Large intestine (tissue), 12 donors: ENCODE measurements at places on chromosomes 7 and 10. TPM values are rescaled to one million over a fixed set of nuclear protein-coding genes. Genes with fewer than 3 reads are reported as not detected.
A peak's percentile ranks its signal among the peaks of the same experiment; 100 is the strongest.

DNA sequence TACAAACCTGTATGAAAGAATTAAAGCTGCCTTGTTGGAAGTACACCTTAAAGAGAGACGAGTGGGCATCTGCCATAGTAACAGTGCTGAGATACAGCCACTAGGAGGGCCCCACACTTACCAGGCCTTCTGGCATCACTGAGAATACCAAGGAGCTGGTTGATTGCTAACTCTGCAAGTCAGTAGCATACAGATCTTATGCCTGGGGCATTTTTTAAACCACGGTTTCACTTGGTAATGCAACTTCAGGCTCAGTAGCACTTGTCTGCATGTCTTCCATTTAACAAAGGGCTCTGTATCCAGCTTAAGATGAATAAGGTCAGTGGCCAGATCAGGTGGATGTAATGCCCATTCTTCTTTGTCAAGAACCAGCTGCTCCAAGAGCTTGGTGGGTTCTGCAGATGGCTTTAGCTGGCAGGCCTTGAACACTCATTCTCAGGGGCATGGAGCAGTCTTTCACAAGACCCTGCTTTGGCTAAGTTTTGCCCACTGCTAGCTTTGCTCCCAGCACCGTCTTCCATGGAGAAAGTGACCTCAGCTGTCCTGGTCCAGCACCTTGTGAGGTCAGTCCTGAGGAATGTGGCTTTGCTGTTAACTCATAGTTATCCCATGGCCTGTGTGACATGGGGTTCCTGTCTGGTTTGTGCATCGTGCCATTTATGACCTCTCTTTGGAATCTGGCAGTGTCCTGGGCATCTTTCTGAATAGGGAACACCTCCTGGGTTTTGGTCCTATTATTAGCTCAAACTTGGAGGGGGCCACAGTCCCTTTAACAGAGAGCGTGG lies 68.1 kb downstream of the BMPER start:
- H3K27me3 ChIP-seq: no peaks in the 10 kb centered on the region
- H3K27ac ChIP-seq: no peak overlapping the region
- H3K36me3 ChIP-seq: no peaks in the 10 kb centered on the region
- H3K4me3 ChIP-seq: no peak overlapping the region
- no peaks in the 10 kb centered on the region for H3K4me1 ChIP-seq
- no peak for DNase-seq

DNA sequence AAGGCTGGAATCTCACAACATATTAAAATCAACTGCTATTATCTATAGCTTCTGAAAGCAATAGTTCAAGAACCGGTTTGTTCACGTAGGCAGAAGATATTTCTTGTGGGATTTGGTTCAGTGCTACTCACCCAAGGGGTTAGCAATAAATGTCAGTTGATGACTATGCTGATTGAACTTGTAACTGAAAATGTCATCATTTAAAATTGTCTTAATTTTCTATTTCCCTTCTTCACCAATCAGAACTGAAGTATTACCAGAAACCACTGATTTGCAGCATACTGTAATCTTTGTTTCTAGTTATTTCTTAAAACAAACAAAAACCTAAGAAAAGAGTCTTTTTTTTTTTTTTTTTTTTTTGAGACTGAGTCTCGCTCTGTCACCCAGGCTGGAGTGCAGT lies 46.1 kb downstream of the CPEB3 start:
- peaks cover 4% of the 10 kb centered on the region for H3K4me1 ChIP-seq
- no peak for DNase-seq
- no peaks in the 10 kb centered on the region for H3K36me3 ChIP-seq
- no peak overlapping the region for H3K4me3 ChIP-seq

DNA sequence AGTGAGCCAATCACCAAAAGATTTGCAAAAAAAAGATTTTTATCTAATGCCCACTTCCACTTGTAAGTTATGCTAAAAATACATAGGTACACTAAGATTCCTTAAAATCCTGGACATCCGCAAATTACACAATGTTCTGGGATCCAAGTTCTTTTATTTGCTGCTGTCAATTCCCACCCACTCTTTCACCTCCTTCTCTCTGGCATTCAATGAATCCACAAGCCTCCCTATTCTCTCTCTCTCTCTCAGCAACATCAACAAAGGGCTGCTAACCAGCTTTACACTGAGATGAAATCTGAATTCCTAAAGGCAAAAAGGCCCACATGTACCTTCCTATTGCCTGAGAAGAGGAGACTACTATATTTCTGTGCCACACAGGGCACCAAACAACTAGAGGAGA lies 99.9 kb downstream of the ARMH3 start:
- H3K4me3 ChIP-seq: no peak overlapping the region
- H3K27ac ChIP-seq: no peak overlapping the region
- DNase-seq: peak; percentile 3
- no peaks in the 10 kb centered on the region for H3K4me1 ChIP-seq
- H3K27me3 ChIP-seq: no peaks in the 10 kb centered on the region

- no peaks in the 10 kb centered on the region for H3K27me3 ChIP-seq
- H3K27ac ChIP-seq: no peak overlapping the region
- H3K36me3 ChIP-seq: no peaks in the 10 kb centered on the region
- DNase-seq: no peak
Measured at GRCh38 chr10:24912215-24912614, 40.2 kb downstream of the PRTFDC1 start.

DNA sequence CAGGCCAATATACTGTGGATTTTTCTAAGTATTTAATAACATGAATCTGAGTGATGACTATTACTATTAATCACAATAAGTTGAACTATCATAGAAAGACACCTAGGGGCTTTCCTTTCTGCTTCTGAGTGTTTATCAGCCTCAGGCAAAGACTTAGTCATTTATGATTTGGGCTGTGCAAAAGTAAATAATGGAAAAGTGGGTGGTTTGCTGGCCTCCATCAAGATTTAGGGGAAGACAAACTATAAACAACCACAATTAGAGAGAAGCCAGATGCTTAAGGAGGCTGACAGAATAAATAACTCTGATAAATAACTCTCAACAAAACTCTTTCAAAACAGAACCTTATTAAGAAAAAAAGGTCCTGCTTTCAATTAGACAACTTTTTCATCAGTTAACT lies 64.7 kb downstream of the MACC1 start:
- H3K4me3 ChIP-seq: no peak overlapping the region
- H3K27me3 ChIP-seq: no peaks in the 10 kb centered on the region
- no peaks in the 10 kb centered on the region for H3K4me1 ChIP-seq
- H3K36me3 ChIP-seq: peaks cover 37% of the 10 kb centered on the region

DNA sequence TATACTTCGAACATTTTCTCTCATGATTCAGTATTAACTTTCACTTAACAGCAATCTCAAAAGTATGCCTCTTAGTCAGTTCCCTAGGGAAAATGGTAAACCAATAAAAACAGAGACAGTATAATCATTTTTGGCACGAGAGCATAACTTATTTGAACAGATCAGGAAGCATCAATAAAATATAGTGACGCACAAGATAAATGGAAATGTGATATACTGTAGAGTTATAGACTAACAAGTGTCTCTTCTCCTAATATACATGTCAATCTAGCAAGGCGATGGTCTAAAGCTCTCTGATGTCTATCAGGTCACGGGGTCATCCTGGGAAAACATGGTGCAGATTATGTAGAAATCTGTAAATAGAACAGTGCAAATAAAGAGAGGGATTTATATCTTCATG lies 131.6 kb downstream of the HGF start:
- no peak for DNase-seq
- H3K4me3 ChIP-seq: no peak overlapping the region
- H3K36me3 ChIP-seq: no peaks in the 10 kb centered on the region
- no peaks in the 10 kb centered on the region for H3K27me3 ChIP-seq
- no peak overlapping the region for H3K27ac ChIP-seq

GRCh38 chr7:29359482-29360093 lies 165.0 kb downstream of the CHN2 start:
- H3K27me3 ChIP-seq: no peaks in the 10 kb centered on the region
- H3K4me3 ChIP-seq: no peak overlapping the region
- H3K27ac ChIP-seq: no peak overlapping the region
- DNase-seq: no peak
- no peaks in the 10 kb centered on the region for H3K4me1 ChIP-seq

- no peak for DNase-seq
- H3K36me3 ChIP-seq: no peaks in the 10 kb centered on the region
- no peak overlapping the region for H3K4me3 ChIP-seq
- H3K27me3 ChIP-seq: no peaks in the 10 kb centered on the region
Measured at GRCh38 chr7:103887853-103888602, 101.4 kb downstream of the RELN start.

DNA sequence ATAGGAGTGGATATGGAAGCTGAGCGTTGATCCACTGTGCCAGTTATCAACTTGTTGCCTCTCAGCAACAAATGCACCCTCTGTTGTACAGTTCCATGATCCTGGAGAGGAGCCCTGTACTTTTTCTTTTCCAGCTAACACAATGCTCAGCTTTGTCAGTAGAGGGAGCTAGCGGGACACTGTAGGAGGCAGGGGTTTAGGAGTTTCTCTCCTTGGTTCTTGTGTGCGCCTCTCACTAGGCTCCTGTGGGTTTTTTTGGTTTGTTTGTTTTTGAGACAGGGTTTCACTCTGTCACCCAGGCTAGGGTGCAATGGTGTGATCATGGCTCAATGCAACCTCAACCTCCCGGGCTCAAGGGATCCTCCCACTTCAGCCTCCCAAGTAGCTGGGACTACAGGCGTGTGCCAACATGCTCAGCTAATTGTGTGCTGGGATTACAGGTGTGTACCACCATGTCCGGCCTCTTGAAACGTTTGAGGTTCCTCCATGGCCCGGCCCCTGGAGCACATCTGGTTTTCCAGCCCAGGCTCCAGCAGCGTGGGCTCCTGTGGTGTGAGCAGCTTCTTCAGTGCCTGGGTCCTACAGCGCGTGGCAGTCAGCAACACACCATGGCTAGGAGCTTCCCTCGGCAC lies 12.0 kb upstream of the MARVELD1 start:
- H3K27ac ChIP-seq: no peak overlapping the region
- H3K27me3 ChIP-seq: no peaks in the 10 kb centered on the region
- DNase-seq: peak; percentile 53
- no peak overlapping the region for H3K4me3 ChIP-seq
- H3K36me3 ChIP-seq: no peaks in the 10 kb centered on the region

DNA sequence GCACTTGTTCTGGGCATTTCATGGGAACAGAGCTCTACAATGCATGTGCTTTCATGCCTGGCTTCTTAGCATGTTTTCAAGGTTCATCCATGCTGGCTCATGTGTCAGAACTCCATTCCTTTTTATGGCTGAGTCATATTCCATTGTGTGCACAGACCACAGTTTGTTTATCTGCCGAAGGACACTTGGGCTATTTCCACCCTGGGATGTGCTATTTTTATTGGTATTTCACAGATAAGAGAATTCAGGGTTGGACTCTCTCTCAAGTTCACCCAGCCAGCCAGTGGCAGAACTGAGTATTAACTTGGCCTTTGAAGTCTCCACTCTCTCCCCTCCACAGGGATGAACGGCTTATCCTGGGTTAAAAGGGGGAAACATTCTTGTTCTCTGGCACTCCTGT lies 190.7 kb upstream of the GPR26 start:
- DNase-seq: no peak
- no peaks in the 10 kb centered on the region for H3K36me3 ChIP-seq
- H3K4me1 ChIP-seq: no peaks in the 10 kb centered on the region
- no peak overlapping the region for H3K27ac ChIP-seq
- H3K4me3 ChIP-seq: no peak overlapping the region

GRCh38 chr10:62501547-62501946 lies 127.4 kb downstream of the ZNF365 start:
- no peaks in the 10 kb centered on the region for H3K27me3 ChIP-seq
- H3K27ac ChIP-seq: no peak overlapping the region
- H3K4me3 ChIP-seq: no peak overlapping the region
- H3K4me1 ChIP-seq: no peaks in the 10 kb centered on the region
- no peak for DNase-seq

DNA sequence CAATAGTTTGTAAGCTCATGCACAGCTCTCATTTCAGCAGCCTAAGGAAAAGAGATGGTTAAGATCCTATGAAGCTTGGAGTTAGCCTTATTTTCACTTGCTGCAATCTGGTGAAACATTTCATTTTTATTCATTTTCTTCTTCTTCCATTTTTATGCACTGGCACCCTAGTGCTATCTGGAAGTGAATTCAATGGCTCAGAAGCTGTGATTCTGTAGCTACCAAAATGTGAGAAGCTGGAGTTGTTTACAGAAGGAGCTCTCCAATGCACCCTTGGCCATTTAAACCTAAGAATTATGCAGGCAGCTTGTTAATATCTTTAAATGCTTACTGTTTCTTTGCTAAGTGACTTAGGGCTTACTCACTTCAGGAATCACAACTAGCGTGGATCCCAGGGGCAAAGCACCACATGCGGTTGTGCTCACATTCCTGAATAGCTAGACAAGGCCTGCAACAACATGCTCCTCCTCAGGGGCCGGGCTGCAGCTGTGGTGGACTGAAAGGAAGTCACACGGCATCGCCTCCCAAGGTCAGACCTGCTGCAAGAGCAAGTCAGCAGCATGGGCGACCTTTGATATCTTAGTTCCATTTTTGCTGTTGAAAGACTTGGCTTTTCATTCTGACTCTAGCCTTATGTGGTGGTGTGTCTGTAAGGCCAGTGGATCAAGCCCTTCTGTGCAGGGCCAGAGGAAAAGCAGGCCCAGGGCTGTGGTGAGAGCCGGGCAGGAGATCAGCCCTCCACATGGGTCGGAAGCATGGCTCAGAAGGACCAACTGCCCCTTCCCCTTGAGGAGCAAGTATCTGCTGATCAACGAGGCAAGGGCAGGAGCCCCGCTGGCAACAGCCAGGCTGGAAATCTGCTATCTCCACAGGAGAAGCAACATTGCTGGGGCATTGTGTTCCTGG lies 91.9 kb upstream of the MBL2 start:
- DNase-seq: peak; percentile 89
- peaks cover 15% of the 10 kb centered on the region for H3K4me1 ChIP-seq
- H3K36me3 ChIP-seq: no peaks in the 10 kb centered on the region
- peak overlapping the region; percentile 76 for H3K27ac ChIP-seq
- H3K27me3 ChIP-seq: no peaks in the 10 kb centered on the region

GRCh38 chr10:78817361-78817760 lies 251.4 kb upstream of the ZMIZ1 start:
- H3K27me3 ChIP-seq: no peaks in the 10 kb centered on the region
- no peak for DNase-seq
- no peak overlapping the region for H3K4me3 ChIP-seq
- H3K27ac ChIP-seq: no peak overlapping the region
- peaks cover 4% of the 10 kb centered on the region for H3K4me1 ChIP-seq

DNA sequence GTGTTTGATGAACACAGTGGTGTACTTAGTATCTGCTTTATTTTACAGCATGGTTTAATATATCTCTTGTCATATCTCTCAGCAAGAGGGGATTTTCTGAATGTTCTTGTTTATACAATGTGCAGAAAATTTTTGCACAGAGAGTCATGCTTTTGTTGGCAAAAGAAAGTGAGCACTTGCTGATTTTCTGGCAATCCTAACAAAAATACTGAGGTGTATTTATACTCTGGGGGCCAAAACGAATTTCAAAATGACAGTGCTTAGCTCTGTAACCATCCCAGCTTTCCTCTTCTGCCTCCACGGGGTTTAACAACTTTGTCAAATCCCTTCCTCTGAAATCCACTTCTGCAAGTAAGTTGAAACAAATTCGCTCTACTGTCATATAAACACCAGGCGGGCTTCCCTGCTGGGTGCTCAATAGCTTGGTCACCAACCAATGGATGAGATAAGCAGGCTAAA lies 169.2 kb downstream of the NOC3L start:
- H3K4me3 ChIP-seq: no peak overlapping the region
- H3K27me3 ChIP-seq: no peaks in the 10 kb centered on the region
- no peaks in the 10 kb centered on the region for H3K36me3 ChIP-seq
- DNase-seq: no peak
- H3K4me1 ChIP-seq: no peaks in the 10 kb centered on the region

SNX13 gene
- 30.0 TPM for polyA plus RNA-seq

MBL2 gene
- polyA plus RNA-seq: 0.09 TPM

ACHE gene
- polyA plus RNA-seq: 7.4 TPM

GRM8 gene
- polyA plus RNA-seq: 0.04 TPM

ATP6V0A4 gene
- polyA plus RNA-seq: 0.12 TPM

TMEM229A gene
- polyA plus RNA-seq: 3.7 TPM

PALD1 gene
- 6.1 TPM for polyA plus RNA-seq

ADIRF gene
- polyA plus RNA-seq: 11.4 TPM

SPDYE1 gene
- polyA plus RNA-seq: 0.72 TPM

CCDC172 gene
- not detected for polyA plus RNA-seq
